ENCODE measurements at places on chromosomes 1 and 21.
A peak's percentile ranks its signal among the peaks of the same experiment; 100 is the strongest.

DNA sequence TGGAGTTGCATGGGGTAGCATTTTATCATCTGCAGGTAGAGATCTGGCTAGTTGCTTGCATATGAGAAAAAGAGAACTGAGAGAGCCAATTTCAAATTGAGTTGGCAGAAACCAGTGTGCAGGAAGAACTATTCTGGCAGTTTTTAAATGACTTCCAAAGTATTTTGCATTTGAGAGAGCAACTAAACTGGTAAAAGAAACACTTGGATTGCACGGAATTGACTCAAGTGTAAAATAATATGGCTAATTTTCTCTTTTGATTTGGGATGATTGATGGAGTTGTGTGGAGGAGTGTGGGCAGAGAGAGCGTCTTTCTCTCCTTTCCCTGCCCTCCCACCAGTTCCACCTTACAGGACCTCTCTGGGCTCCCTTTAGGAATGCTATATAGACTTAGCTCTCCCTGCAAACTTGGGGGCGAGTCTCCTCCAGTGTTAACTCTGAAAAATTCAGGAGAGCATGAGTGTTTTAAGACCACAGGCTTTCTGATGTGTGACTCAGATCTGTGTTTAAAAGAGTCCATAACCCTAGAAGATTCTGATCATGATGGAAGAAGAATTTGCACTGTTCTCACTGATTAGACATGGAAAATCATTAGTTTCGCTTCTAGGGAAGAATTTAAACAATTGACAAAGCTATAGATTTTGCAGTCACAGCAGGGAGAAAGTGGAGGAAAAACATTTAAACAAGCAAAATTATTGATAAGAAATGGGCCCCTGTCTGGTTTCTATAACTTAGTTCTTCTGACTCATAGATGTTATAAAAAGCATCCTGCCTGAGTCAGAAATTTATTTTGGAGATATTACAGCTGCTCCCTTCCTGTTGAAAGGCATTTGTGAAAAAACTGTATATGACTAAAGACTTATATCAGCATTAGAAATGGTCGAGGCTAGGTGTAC is 24.9 kb upstream of the CTBS start:
- DNase-seq = no peak

DNA sequence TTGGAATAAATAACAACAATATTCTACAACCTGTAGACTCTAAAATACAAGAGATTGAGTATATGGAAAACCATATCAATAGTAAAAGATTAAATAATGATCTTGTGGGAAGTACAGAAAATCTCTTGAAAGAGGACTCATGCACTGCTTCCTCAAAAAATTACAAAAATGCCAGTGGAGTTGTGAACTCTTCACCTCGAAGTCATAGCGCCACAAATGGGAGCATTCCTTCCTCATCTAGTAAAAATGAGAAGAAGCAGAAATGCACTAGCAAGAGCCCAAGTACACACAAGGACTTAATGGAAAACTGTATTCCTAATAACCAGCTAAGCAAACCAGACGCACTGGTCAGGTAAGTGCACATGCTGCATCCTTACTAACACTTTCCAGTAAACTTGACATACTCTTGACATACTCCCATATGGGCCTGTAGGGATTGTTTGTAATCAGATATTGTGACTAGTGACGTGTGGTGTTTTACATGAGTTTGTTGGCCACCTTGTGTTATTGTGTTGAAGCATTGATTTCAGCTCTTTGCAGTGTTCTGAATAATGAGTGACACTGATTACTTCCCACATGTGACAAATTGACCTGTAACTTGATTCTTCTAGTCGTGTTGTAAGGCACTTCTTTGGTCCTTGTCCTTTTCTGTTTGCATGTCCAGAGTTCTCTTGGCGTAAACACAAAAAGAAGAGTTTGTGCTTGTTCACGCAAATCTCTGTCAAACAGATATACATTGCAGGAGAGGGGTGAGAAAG is 28.0 kb downstream of the MACO1 start:
- no peak for DNase-seq

DNA sequence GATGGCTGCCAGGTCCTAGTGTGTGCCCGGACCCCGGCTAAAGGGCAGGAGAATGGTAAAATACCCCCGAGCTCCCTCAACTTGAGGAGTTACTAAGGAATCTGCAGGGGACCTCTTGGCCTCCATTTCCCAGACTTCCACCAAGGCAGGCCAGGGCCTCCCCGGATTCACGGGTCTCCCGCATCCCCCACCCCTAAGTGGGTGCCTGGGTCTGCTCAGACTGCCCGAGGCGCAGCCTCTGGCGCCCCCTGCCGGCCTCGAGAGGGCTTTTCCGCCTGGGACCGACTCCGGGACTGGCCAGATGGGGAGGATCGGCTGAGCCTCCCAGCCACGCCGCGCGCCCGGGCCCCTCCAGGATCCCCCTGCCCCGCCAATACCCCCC is 1.7 kb downstream of the PLEKHG5 start:
- peak; percentile 39 for DNase-seq

DNA sequence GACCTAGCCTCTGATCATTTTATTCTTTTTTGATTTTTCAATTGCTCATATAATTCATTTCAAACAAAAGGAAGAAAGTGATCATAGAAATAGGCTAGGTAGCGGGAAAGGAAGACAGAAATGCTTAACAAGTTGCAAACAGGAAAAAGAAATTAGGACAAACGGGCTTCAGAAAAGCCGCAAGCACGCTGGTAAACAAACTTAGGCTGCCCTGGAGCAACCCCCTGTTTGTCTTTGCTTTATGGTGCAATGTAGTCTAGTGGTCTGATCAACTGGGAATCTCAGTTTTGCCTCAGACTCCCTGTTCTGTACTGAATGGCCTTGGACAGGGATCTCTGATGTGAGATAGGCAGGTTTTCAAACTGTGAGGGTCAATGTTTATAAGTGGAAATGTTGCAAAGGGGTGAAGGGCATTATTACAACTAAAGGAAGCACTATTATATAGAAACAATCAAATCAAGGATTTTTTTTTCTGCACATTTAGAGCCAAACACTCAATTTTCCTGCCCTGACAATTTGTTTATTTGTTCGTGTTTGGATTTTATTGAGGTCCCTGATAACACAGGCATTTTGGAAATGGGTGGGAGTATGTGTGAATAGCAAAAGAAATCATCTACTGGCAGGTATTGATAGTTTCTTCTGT is 146.8 kb upstream of the NRIP1 start:
- no peak for DNase-seq

DNA sequence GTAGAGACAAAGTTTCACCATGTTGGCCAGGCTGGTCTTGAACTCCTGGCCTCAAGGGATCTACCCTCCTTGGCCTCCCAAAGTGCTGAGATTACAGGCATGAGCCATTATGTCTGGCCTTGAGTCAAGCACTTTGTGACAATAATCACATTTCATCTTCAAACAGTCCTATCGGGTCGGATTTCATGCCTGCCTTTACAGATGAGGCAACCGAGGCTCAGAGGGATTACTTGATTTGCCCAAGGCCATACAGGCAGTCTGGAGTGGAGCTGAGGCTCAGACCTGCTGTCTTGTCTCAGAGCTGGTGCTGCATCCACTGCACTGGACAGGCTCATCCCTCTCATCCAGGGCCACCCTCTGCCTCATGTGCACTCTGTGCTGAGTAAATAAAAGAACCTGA is 26.6 kb downstream of the FAM151A start:
- no peak for DNase-seq

DNA sequence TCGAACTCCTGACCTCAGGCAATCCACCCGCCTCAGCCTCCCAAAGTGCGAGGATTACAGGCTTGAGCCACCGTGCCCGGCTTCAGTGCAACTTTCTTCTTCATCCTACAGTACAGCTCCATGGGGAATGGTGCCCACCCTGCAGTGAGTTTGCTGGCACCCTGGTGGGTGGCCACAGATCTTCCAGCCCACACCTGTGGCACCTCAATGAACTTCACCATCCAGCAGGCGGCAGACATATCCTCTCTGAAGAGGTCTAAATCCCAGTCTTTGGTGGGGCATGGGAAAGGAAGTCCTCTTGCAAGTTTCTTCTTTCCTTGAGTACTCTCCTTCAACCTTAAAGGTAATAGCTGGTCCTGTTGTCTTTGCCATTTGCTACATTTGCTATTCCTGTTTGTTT is 18.1 kb upstream of the ZBTB8A start:
- DNase-seq = no peak

GRCh38 chr21:39776589-39776988 is 31.6 kb downstream of the IGSF5 start:
- DNase-seq = no peak

- no peak for DNase-seq
These were observed 236.6 kb upstream of the GJB5 start for GRCh38 chr1:34518146-34518699.

DNA sequence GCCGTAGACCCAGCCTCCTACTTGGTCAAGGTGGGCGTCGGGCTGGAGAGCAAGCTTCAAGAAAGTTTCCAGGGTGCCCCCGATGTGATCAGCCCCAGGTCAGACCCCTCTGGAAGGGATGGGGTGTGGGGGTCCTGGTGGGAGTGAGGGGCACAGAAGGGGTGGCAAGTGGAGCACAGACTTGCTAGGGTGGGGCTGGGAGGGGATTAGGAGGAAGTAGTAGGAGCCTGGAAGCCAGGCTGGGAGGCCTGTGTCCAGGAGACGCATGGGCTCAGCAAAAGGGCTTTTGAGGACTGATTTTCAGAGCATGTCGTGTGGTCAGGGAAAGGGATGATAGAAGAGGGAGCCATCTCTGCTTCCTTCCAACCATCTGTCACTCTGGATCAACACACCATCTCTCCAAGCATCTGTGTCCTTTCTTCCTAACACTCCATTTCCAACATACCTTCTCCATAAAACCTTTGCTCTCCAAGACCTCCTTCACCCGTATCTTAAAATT is 8.5 kb downstream of the TRIM46 start:
- no peak for DNase-seq

DNA sequence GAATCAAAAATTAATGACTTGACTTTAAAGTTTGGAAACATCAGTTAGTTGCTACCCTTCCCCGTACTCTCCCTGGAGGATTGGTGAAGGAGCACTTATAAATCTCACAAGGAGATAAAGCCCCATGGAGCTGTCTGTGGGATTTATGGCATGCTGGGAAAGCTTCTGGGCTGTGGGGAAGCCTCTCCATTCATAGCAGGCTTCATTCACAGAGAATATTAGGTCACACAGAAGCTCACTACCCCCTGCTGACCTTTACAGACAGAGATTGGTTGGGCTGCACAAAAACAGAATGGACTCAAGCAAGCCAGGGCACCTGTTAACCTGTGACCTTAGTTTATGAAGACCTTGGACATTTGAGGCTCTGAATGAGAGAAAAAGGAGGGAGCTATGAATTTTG is 32.1 kb downstream of the RGL1 start:
- DNase-seq = no peak

- DNase-seq = no peak
These were observed 1.1 kb upstream of the NFIA start for GRCh38 chr1:61081144-61081685.

GRCh38 chr21:29888437-29888836 is 51.4 kb downstream of the GRIK1 start:
- no peak for DNase-seq

GRCh38 chr1:179169616-179170467 is 59.6 kb downstream of the ABL2 start:
- no peak for DNase-seq

DNA sequence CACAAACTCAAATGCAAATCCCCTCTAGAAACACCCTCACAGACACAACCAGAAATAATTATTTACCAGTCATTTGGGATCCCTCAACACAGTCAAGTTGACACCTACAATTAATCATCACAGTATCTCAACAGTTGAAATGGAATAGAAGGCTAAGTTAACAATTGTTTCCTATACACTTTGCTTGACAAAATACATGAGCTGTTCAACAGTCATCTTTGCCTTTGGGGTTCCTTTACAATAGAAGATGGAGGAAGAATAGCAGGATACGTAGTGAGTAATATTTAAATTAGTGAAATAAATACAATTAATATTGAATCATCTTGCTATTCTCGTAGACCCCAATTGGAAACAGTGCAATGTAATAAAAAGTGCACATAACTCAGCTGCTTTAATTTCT is 487.3 kb upstream of the ADAMTS5 start:
- DNase-seq = no peak

- DNase-seq = no peak
These were observed 47.7 kb downstream of the MEF2D start for GRCh38 chr1:156452907-156453306.

DNA sequence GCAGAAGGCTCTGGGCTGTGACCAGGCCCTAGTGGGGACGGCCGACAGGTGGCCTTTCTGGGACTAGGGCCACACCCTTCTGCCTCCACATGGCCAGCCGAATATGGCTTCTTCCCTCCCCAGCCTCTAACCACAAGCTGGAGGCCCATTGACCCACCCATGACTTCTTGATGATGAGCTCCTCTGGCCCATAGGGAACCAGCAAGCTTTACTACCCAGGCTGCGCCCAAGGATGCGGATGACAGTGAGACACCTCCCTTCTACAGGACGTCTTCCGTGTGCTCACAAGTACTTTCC is 41.0 kb downstream of the LDLRAD2 start:
- no peak for DNase-seq

- no peak for DNase-seq
These were observed 73.8 kb downstream of the USP24 start for GRCh38 chr1:55141295-55141893.

- DNase-seq = no peak
These were observed 22.1 kb downstream of the AHDC1 start for GRCh38 chr1:27581823-27582243.

DNA sequence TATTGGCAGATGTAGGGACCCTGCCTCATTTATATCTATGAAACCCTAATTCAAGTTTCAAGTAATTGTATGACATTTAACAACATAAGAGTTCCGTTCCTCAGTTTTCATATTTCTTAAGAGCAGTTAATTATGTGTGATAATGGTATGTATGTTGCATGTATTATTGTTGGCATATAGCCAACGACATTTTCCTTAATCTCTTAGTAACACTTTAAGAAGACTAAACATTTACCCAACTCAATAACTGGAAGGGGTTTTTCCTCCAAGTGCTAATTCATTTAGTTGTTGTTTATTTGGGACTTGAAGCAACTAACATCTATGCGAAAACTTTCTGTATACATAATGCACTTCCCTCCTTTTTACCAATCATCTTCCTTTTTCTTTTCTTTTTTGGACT is 1.5 kb upstream of the RALGPS2 start:
- no peak for DNase-seq

- DNase-seq = no peak
These were observed 68.9 kb upstream of the TSPAN2 start for GRCh38 chr1:115158181-115158580.

DNA sequence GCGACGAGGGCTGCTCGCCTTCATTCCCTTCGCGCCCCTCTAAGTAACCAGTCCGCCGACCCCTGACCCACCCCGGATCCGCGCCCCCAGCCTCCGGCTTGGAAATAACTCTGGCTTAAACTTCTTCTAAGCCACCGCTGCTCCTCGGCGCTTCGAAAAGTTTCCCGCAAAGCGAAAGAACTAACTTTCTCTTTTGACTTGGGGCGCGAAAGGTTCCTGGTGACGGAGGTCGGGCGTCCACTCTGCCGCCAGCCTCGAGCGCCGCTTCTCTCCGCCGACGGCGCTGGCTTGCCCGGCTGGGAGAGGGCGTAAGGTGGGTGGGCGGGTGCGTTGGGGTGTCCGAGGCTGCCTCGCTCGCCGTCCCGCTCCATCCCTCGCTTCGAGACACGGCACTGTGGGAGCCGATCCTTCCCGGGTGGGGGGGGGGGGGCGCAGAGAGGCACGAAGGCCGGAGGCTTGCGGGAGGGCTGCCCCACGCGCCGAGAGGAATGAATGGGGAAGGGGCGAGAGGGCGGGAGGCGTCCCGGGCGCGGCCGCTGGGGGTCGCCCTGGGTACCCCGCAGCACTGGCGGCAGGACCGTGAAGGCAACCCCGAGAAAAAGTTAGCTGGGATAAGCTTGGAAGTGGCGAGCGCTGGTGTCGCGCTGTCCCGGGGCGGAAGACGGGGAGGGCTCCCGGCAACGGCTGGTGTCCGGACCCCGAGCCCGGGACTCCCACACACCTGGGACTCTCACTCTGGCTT is 569 bp downstream of the ATF3 start:
- no peak for DNase-seq

GRCh38 chr21:25834381-25834780 is 99.6 kb downstream of the GABPA start:
- DNase-seq = no peak
